ENCODE measurements at places on chromosomes 16 and 17. TPM values are rescaled to one million over a fixed set of nuclear protein-coding genes. Genes with fewer than 3 reads are reported as not detected.

Gene SPN
- total RNA-seq: not detected

Gene C16orf86
- 5.6 TPM for total RNA-seq

Gene NETO2
- total RNA-seq: 10.0 TPM

Gene HBM
- total RNA-seq: not detected

Gene SAMD14
- 2.1 TPM for total RNA-seq

Gene PPL
- total RNA-seq: 50.5 TPM

Gene PPY
- total RNA-seq: not detected

Gene KLHL10
- 0.33 TPM for total RNA-seq

Gene AHSP
- not detected for total RNA-seq

Gene CCL4L2
- not detected for total RNA-seq

Gene CCL8
- total RNA-seq: 0.26 TPM

Gene NEUROD2
- not detected for total RNA-seq

Gene NUP88
- total RNA-seq: 79.6 TPM

Gene GCGR
- not detected for total RNA-seq

Gene CRHR1
- not detected for total RNA-seq

Gene TMIGD1
- not detected for total RNA-seq

Gene ATP1B2
- 0.33 TPM for total RNA-seq

Gene TTYH2
- total RNA-seq: 0.77 TPM

Gene TNS4
- total RNA-seq: not detected

Gene PRDM7
- total RNA-seq: not detected

Gene DHRS7C
- total RNA-seq: not detected

Gene SCNN1G
- total RNA-seq: not detected

Gene KRTAP2-2
- not detected for total RNA-seq

Gene SLFN14
- total RNA-seq: not detected

Gene NPIPA2
- 0.77 TPM for total RNA-seq

Gene MSLN
- total RNA-seq: not detected

Gene PRSS33
- not detected for total RNA-seq

Gene MYO15B
- 14.4 TPM for total RNA-seq

Gene SOST
- total RNA-seq: not detected

Gene BIRC5
- total RNA-seq: 3.6 TPM

Gene HSD17B2
- 0.33 TPM for total RNA-seq

Gene AXIN2
- total RNA-seq: 1.8 TPM

All from fibroblast of lung (primary cell).